ENCODE measurements at places on chromosomes 7 and 10. TPM values are rescaled to one million over a fixed set of nuclear protein-coding genes. Genes with fewer than 3 reads are reported as not detected.

Gene PRF1
- not detected for total RNA-seq

Gene AEBP1
- total RNA-seq, result 34.4 TPM

Gene PNLIPRP3
- not detected for total RNA-seq

Gene CUEDC2
- total RNA-seq, result 49.1 TPM

Gene HIP1
- total RNA-seq, result 26.9 TPM

Gene HECTD2
- total RNA-seq, result 9.1 TPM

Gene BAIAP2L1
- total RNA-seq, result 3.0 TPM

Gene MMRN2
- 2.4 TPM for total RNA-seq

Gene TMEM184A
- total RNA-seq, result not detected

Gene FRMPD2
- total RNA-seq, result 0.09 TPM

Gene AKR1C8
- not detected for total RNA-seq

Gene ABCB4
- 0.30 TPM for total RNA-seq

Gene FBXL13
- 2.3 TPM for total RNA-seq

Gene AOC1
- not detected for total RNA-seq

Gene CYTH3
- total RNA-seq, result 11.9 TPM

Gene ASAH2B
- 3.3 TPM for total RNA-seq

Gene TUBGCP2
- total RNA-seq, result 64.4 TPM

Gene ANKRD2
- 0.89 TPM for total RNA-seq

Gene CTAGE4
- not detected for total RNA-seq

Gene NUTM2E
- not detected for total RNA-seq

Gene TMEM178B
- 0.18 TPM for total RNA-seq

Gene MBL2
- not detected for total RNA-seq

Gene GTF2I
- 146 TPM for total RNA-seq

Gene PYROXD2
- 12.5 TPM for total RNA-seq

Gene PON1
- not detected for total RNA-seq

Gene TOMM7
- 75.3 TPM for total RNA-seq

Gene USP54
- total RNA-seq, result 9.8 TPM
